ENCODE measurements at places on chromosomes 2 and 18.

DNA sequence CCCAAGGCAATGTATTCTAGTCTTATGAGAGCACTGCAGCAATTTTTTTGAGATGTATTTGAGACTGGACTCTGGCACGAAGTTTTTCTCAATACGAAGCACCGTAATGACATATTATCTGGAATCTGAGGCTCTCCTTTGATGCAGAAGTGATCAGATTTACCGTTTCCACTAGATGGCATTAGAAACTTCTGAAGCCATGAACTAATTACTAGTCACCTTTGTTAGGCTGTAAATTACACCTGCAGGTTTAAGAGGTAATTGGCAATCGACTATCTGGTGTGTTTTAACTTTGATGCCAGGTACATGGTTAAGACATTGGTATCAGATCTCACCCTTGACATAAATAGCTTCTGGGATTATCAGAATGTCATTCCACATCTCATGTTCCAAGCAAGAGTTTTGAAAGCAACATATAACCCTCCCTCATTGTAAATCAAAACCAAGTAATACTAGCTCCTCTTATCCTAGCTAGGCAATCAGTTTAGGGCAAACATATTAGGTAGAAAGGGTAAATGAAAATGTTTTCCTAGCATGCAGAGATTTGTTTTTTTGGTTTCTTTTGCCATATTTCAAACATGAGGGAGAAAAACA, 254.6 kb upstream of the SPRED2 start:
- H3K27ac ChIP-seq, result no peak overlapping the region
- H3K36me3 ChIP-seq, result no peaks in the 10 kb centered on the region
- no peaks in the 10 kb centered on the region for H3K27me3 ChIP-seq
- H3K4me1 ChIP-seq, result no peaks in the 10 kb centered on the region
- H3K4me3 ChIP-seq, result no peak overlapping the region
- DNase-seq, result peak; percentile 41

DNA sequence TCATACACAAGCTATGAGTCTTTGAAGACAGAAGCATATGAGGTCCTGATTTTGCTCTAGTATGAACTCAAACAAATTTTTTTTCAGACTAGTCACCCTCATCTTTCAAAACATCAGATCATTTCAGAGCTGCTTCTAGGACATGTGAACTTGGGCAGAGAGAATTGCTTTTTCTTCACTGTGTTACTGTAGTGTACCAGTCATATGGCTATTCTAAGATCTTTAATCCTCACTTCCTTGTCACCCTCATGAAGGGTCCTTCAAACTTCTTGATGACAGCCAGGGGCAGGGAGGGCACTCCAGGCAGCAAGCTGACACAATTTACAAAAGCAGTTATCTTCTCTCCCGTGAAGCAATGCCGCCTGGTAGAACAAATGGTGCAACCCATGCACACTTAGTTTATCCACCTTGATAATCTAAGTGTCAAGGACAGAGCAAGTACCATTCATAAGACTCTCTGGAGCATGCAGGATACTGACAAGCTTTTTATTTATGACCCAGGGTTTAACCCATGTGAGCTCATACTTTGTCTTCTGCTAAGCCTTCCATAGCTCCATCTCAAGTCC, 200.6 kb downstream of the DPP10 start:
- no peak for DNase-seq
- H3K27ac ChIP-seq, result no peak overlapping the region
- no peaks in the 10 kb centered on the region for H3K4me1 ChIP-seq
- H3K36me3 ChIP-seq, result no peaks in the 10 kb centered on the region
- H3K4me3 ChIP-seq, result no peak overlapping the region

- no peaks in the 10 kb centered on the region for H3K36me3 ChIP-seq
- DNase-seq, result no peak
- H3K27me3 ChIP-seq, result no peaks in the 10 kb centered on the region
- H3K27ac ChIP-seq, result no peak overlapping the region
Observed at GRCh38 chr2:193505620-193506019, 1310.9 kb upstream of the TMEFF2 start.

DNA sequence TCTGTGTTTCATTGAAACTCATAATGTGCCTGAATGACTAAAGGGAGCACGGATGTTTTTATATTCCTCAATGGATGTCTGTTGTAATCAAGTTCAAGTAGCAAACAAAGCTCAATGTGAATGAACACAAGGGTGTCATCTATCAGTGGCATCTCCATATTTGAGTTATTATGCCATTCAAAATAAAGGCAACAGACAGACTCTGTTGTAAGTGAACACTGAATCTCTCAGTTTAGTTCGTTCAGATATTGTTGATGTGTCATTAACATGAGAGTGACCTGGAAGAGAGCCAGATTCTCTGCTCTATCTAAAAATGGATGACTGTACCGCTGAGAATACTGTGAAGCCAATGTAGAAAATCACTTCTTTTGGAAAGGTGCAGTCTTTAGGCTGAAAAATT, 118.7 kb downstream of the NUP35 start:
- H3K27ac ChIP-seq, result no peak overlapping the region
- no peak overlapping the region for H3K4me3 ChIP-seq
- no peaks in the 10 kb centered on the region for H3K27me3 ChIP-seq

- H3K4me3 ChIP-seq, result no peak overlapping the region
- peak; percentile 14 for DNase-seq
- no peaks in the 10 kb centered on the region for H3K27me3 ChIP-seq
Observed at GRCh38 chr2:88218981-88219380, 48.8 kb downstream of the THNSL2 start.

DNA sequence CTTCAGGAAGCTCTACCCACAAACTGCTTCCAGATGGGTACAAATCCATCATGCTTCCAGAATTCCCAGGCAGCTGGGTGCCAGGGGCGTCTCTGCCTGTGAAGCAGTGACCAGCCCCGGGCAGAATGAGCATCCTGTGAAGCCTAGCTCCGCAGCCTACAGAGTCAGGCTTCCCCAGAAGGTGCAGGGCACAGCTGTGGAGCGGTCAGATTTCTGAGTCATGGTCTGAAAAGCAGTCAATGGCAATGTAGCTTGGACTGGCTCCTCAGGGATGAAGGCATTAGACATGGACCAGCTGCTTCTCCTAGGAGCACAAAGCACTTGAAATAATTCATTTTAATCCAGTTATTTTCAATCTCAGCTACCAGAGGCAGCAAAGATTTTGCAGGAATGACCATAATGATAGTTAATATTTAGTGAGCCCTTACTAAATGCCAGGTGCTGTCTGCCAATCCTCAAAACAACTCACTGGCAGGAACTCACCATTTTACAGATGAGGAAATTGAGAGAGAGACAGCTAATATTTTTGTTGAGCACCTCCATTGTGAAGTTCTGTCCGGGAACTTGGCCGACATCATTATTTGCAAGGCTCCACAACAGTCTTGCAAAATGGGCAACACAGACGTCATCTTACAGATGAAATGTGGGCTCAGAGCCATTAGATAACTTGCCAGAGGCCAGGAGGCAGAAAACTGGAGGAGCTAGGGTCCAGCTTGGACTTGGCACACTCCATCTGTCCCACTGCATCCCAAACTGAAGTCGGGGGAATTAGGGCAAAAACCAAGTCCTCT, 31.7 kb downstream of the ACMSD start:
- no peaks in the 10 kb centered on the region for H3K4me1 ChIP-seq
- H3K4me3 ChIP-seq, result no peak overlapping the region
- no peak overlapping the region for H3K27ac ChIP-seq

GRCh38 chr2:215535741-215536140, 99.9 kb upstream of the FN1 start:
- H3K27ac ChIP-seq, result no peak overlapping the region
- peaks cover 5% of the 10 kb centered on the region for H3K4me1 ChIP-seq
- DNase-seq, result no peak
- H3K36me3 ChIP-seq, result no peaks in the 10 kb centered on the region

- no peak overlapping the region for H3K27ac ChIP-seq
- no peaks in the 10 kb centered on the region for H3K36me3 ChIP-seq
- no peak overlapping the region for H3K4me3 ChIP-seq
- H3K4me1 ChIP-seq, result no peaks in the 10 kb centered on the region
Observed at GRCh38 chr2:211077216-211077767, 520.9 kb downstream of the CPS1 start.

DNA sequence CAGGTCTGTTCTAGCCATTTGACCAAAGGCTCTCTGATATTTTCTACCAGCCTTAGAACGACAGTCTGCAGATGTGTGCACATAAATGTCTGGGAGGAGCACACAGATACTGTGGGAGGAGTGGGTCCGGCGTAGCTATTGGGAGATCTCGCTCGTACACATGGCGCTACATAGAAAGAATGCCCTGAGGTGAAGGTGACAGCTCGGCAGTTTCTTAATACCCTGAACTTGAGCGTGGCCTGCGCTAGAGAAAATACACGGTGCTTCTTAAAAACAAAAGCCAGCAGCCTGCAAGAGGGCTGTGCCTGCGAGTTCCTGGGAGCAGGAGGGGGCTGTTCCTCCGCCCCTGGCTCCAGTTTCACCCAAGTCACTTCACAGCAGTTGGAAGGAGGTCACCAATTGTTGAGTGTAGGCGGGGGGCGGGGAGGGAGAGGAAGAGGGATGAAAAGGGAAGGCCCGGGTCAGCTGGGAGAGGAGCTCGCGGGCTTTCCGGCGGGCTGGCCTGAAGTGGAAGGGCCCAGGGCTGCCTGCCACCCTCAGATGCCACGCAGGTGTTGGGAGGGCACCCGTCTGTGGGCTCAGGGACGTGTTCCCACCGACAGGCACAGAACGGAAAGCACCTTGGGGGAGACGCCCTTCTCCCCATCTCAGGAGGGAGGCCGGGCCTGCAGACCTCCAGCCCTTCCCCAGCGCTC, 124.7 kb upstream of the ZNF516 start:
- DNase-seq, result peak; percentile 72
- no peaks in the 10 kb centered on the region for H3K36me3 ChIP-seq
- H3K27ac ChIP-seq, result no peak overlapping the region
- H3K4me3 ChIP-seq, result peak overlapping the region; percentile 57
- H3K27me3 ChIP-seq, result peaks cover 47% of the 10 kb centered on the region
- H3K4me1 ChIP-seq, result peaks cover 42% of the 10 kb centered on the region

GRCh38 chr2:205637320-205637602, 45.0 kb upstream of the NRP2 start:
- DNase-seq, result no peak
- no peak overlapping the region for H3K27ac ChIP-seq
- no peak overlapping the region for H3K4me3 ChIP-seq
- H3K36me3 ChIP-seq, result no peaks in the 10 kb centered on the region
- no peaks in the 10 kb centered on the region for H3K27me3 ChIP-seq

DNA sequence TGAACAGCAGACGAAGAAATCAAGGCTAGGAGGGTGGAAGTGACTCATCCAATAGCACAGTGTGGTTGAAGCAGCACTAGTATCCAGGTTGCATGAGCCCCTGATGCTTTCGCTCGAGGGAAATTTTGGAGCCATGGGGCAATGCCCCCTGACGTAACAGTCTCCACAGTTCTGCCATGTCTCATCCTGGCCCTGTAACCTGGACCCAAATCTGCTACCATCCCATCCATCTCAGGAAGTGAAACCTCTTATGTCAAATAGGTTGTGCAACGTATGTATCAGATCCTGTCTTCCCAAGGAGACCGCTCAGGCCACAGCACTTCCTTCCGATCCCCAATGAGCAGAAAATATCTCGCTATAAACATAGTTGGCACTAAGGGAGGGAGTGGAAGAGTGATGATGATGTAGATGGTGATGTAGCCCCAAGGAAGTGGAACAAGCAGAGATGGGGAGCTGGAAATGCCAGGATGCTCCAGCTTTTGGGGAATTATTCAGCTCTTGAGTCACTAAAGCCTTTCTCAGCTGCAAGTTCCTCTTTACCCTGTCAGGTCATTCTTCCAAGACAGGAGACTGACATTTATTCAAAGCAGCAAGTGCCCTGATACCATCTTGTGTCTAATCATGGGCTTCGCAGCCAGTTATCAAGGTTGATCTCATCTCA, 3.0 kb upstream of the IL1B start:
- no peak overlapping the region for H3K27ac ChIP-seq
- DNase-seq, result no peak
- H3K27me3 ChIP-seq, result no peaks in the 10 kb centered on the region

DNA sequence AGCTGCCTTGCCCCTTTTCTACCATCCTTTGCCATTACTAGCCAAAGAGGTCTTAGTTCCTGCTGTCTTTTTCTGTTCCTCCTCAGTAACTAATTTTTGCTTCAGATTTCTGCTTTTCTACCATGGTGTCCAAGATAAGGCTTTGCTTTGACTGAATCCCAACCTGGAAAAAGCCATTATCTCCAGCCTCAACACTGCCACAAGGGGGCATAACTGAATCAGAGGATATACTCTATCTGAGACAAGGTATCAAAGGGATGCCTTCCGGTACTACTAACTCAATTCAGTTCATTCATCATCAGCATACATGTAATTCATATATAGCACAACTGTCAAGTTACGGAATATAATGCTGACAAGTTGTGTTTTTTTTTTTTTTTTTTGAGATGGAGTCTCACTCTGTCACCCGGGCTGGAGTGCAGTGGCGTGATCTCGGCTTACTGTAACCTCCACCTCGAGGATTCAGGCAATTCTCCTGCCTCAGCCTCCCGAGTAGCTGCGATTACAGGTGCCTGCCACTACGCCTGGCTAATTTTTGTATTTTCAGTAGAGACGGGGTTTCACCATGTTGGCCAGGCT, 11.4 kb downstream of the OSGEPL1 start:
- H3K27ac ChIP-seq, result no peak overlapping the region
- no peaks in the 10 kb centered on the region for H3K27me3 ChIP-seq
- no peak overlapping the region for H3K4me3 ChIP-seq

GRCh38 chr18:63890950-63891304, 3.4 kb downstream of the SERPINB2 start:
- no peaks in the 10 kb centered on the region for H3K36me3 ChIP-seq
- H3K27me3 ChIP-seq, result no peaks in the 10 kb centered on the region
- H3K4me3 ChIP-seq, result no peak overlapping the region
- H3K4me1 ChIP-seq, result no peaks in the 10 kb centered on the region
- H3K27ac ChIP-seq, result no peak overlapping the region

- H3K27ac ChIP-seq, result no peak overlapping the region
- H3K36me3 ChIP-seq, result no peaks in the 10 kb centered on the region
- H3K4me3 ChIP-seq, result no peak overlapping the region
- H3K4me1 ChIP-seq, result no peaks in the 10 kb centered on the region
Observed at GRCh38 chr2:222813177-222813843, 47.5 kb upstream of the ACSL3 start.

- no peak for DNase-seq
- no peak overlapping the region for H3K27ac ChIP-seq
- no peaks in the 10 kb centered on the region for H3K36me3 ChIP-seq
Observed at GRCh38 chr2:186101616-186102015, 363.0 kb downstream of the FSIP2 start.

- H3K27ac ChIP-seq, result peak overlapping the region; percentile 93
- H3K4me3 ChIP-seq, result peak overlapping the region; percentile 62
- DNase-seq, result peak; percentile 89
- no peaks in the 10 kb centered on the region for H3K27me3 ChIP-seq
- peaks cover 22% of the 10 kb centered on the region for H3K4me1 ChIP-seq
Observed at GRCh38 chr2:127701651-127702394, 526 bp downstream of the SFT2D3 start.

- no peak overlapping the region for H3K27ac ChIP-seq
- H3K27me3 ChIP-seq, result no peaks in the 10 kb centered on the region
- no peaks in the 10 kb centered on the region for H3K4me1 ChIP-seq
- DNase-seq, result no peak
- no peak overlapping the region for H3K4me3 ChIP-seq
Observed at GRCh38 chr2:138079976-138080375, 115.7 kb downstream of the HNMT start.

Measured in GM23338 (cell line).